ENCODE measurements at places on chromosomes 16 and 17.
A peak's percentile ranks its signal among the peaks of the same experiment; 100 is the strongest.

DNA sequence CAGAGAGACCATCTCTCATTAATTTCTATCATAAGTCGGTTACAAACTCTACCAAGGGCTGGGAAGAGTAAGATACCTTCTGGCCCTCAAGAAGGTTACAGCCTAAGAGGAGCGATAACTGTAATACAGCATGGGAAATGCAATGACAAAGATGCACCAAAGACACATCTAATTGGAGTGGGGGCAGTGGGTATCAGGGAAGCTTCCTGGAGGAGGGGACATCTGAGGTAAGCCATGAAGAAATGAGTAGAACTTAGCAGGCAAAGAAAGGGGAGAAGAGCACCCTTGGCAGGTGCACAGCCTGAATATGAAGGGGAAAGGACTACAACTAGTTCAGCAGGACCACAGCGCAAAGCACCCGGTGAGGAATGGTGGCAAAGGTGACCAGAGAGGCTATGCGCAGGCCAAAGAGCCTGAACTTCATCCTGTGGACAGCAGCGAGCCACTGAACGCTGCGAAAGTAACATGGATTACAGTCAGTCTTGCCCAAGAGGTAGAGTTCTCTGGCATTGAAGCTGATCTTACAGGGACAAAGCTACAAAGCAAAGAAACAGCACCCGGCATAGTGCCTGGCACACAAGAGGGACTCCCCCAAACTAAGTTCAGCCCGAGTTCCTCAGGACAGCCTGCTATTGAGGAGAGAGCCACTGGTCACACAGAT, 2.8 kb downstream of the TBC1D10B start:
- DNase-seq: no peak

DNA sequence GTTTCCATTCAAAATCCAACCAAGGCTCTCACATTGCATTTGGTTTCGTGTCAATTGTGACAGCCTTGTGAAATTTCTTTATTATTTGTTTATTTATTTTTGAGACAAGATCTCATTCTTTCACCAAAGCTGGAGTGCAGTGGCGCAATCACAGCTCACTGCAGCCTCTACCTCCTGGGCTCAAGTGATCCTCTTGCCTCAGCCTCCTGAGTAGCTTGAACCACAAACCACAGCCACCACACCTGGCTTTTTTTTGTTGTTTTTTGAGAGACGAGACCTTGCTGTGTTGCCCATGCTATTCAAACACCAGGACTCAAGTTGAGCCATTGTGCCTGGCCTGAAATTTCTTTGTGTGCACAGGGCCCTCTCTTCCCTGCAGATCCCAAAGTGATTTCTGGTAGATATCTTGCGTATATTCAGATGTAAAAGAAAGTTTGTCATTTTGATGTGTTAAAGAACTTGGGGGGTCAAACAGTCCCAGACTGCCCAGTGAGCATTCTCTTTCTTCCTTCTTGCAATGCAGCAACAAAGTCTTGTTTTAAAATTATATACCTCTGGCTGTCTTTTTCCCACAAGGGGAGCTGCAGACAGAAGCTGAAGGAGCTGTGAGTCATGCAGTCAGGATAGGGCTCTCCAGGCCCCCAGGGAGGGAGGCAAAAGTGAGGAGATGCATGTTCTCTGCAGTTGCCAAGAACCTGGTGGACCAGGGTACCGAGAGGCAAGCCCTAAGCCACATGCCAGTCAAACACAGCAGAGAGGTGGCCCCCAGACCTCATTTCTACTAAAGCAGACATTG, 15.5 kb upstream of the USP22 start:
- DNase-seq: no peak

- peak; percentile 72 for DNase-seq
Measured at GRCh38 chr16:30953511-30954124, 3.9 kb upstream of the SETD1A start.

- DNase-seq: peak; percentile 77
Measured at GRCh38 chr17:45021607-45022287, 29.7 kb downstream of the DCAKD start.

DNA sequence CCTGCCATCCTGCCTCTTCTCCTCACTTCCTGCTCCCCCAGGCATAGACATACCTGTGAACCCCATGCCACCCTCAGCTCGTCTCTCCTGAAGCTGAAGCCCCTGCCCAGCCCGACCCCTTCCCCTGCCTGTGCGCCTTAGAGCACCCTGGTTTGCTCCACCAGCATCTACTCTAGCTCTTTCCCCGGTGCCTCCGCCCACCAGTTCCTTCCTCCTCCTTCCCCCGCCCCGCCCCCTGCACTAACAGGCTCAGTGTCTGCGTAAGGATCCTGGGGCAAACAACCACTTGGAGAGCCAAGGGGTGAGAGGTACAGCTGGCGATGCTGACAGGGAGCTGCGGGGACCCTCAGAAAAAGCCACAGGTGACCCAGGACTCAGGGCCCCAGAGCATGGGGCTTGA, 1.9 kb downstream of the GPR142 start:
- DNase-seq: peak; percentile 80

DNA sequence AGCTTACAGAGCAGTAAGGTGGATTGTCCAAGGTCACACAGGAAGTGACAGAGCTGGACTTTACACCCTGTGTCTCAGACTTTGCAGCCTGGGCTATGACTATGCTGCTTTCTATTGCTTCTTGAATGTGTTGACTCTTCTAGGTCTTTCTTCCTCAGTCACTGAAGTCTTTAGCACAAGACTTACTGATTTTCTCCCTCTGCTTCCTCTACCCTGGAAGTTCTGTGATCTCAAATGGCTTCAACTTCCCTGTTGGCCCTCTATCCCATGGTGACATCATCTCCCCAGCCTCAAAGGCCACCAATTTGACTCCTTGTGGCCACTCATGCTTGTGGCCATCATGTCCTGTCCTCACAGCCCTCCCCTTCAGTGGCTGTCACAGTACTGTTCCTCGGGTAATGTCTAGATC, 181.3 kb downstream of the HS3ST3A1 start:
- DNase-seq: no peak

DNA sequence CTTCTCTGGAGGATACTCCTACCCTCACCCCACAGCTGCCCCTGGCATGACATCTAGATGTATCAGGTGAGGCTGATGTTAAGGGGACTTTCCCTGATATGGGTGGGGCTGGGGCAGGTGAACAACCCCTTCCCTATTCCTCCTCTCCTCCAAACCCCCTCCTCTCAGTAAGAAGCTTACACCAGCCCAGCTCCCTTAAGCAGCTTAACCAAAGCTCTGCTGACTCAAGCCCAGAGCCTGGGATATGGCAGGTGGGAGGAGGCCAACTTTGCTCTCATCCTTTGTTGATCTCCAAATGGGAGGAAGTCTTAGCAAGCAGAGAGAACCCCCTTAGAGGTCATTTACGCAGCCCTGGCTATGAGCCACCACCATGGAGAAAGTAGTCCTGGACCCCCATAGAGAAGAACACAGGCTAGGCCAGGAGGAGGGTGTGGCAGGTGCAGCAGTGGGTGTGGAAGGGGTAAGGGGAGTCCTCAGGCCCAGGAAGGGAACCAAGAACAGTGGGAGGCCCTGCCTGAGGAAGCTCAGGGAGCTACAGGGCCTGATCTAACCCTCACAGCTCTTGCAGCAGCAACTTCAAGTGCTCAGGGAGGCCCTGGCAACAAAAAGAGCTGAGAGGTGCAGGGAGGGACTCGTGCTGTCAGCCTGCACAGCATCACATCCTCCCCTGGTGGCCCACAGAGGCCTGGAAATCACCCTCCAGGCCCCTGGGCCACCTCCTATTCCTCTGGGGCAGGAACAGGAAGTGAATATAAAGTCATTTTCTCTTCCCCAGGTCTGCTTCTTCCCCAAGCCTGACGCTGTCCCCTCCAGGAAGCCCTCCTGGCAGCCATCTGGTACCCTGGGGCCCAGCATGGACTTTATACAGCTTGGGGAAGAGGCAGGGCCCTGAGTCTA, 2.9 kb downstream of the UNC119 start:
- peak; percentile 63 for DNase-seq

GRCh38 chr17:17840751-17841591, 4.2 kb upstream of the SREBF1 start:
- no peak for DNase-seq

- no peak for DNase-seq
Measured at GRCh38 chr17:50692448-50693035, 15.2 kb downstream of the ANKRD40 start.

GRCh38 chr16:16075488-16076422, 126.3 kb downstream of the ABCC1 start:
- no peak for DNase-seq

- no peak for DNase-seq
Measured at GRCh38 chr17:78997231-78997741, 12.3 kb downstream of the CANT1 start.

- no peak for DNase-seq
Measured at GRCh38 chr16:55613613-55614335, 42.0 kb upstream of the SLC6A2 start.

- DNase-seq: no peak
Measured at GRCh38 chr17:41655611-41656111, 31.3 kb upstream of the KRT17 start.

DNA sequence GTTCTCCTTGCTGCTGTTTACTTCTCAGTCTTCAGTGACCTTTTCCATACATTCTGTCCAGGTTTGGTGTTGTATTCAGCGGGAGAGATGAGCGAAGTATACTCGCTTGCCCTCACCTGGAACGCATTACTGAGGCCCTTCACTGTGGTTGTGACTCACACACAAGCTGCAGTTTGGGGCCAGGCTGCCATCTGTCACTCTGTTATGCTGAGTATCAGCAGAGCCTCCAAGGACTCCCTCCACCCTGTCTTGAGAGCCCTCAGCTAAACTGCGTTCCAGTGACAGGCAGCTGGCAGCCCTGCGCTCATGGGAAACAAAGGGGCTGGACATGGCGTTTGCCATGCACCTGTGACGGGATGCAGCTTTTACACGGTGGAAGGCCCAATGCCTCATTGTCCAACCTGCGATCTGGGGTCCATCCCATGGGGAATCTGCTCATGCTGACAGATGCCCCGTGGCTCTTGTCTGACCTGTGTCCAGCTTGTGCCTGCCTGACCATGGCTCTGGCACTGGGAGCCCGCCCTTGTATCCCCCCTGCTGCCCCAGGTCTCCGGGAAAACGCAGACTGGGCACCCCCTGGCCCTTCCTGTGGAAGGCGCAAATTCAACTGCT, 6.5 kb upstream of the ZNF778 start:
- DNase-seq: no peak

DNA sequence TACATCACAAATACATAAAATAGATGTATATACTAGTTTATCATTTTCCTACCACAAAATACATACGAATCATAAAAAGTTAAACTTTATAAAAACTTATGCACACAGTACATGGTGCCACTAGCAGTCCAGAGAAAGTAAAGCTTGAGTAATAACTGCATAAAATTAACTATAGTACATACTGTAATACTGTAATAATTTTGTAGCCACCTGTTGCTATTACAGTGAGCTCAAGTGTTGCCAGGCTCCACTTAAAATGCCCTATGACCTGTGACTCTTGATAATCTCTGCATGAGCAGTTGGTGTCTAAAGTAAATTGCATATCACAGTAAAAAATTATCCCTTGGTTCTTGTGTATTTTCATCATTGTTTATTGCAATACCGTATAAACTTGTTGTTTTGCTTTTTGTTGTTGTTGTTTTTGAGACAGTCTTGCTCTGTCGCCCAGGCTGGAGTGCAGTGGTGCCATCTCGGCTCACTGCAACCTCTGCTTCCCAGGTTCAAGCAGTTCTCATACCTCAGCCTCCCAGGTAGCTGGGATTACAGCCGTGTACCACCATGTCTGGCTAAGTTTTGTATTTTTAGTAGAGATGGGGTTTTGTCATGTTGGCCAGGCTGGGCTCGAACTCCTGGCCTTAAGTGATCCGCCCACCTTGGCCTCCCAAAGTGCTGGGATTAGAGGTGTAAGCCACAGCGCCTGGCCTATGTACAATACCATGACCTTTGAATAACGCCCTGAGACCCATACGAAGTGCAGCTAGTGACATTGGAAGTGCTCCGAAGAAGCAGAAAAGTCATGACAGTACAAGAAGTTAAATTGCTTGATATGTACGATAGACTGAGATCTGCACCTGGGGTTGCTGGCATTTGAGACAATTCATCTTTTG, 6.6 kb downstream of the LUC7L3 start:
- DNase-seq: no peak
